Left forelimb (tissue), 1 donor: ENCODE measurements at places on chromosomes 2 and 18.

GRCh38 chr18:79058007-79058406, 11.2 kb upstream of the ATP9B start:
- DNase-seq = no peak

DNA sequence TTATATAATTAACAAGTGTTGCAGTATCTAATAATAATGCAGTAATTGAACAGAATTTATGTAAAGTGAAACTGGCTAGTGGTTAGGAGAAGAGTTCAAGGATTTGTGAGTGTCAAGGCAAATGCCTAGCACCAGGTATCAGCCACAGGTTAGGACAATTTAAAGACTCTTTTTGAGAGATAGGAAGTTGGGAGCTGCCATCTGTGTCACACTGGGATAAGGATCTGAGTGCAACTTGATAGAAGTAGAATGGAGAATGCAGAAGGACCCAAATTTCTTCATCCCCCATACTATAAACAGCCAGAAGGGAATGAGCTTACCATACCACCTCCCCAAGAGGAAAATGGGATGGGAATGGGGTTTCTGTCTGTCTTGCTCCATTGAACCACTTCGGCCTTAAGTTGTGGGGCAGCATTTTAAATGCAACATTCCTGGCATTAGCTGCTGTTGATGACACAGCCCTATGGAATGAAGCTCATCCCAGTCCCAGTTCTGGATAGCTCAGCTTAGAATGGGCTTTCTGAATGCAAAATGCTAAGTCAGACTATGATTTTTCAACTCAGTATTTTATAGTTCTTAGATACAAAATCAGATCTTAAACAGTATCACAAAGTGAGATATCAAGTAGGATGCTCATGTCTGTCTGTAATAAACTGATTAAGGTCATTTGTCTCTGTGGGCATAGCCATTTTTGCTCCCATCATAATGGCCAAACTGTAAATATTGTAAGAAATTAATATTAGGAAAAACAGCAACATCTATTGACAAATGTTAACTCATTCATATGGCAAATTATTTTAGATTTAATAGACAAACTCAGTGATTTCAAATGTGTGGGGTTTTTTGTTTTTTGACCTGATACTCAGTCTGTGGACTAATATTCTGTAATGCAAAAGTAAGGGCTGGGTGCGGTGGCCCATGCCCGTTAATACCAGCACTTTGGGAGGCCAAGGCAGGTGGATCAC, 44.0 kb downstream of the GPR155 start:
- no peak for DNase-seq

GRCh38 chr2:9984217-9984739, 32.8 kb downstream of the GRHL1 start:
- DNase-seq = no peak

GRCh38 chr18:57998461-57998860, 45.6 kb upstream of the NEDD4L start:
- DNase-seq = no peak

DNA sequence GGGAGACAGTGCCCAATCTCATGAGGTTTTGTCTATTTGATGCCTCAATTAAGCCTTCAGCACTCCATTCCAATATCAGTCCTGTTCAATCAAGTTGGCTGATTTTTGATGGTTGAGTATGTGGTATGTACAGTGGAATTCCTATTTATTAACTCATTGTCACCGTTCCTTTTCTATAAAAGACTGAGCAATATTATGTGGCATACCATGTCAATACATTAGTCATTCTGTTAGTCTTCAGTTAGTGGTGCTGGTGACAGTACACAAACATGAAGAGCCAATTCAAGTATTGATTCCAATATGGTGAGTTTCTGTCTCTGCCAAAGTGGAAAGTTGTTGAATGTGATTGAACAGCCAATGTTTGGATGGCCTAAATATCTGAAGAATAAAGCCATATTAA, 1343.9 kb downstream of the SUCLG1 start:
- DNase-seq = no peak

GRCh38 chr2:232332940-232333259, 45.7 kb upstream of the ALPP start:
- no peak for DNase-seq

DNA sequence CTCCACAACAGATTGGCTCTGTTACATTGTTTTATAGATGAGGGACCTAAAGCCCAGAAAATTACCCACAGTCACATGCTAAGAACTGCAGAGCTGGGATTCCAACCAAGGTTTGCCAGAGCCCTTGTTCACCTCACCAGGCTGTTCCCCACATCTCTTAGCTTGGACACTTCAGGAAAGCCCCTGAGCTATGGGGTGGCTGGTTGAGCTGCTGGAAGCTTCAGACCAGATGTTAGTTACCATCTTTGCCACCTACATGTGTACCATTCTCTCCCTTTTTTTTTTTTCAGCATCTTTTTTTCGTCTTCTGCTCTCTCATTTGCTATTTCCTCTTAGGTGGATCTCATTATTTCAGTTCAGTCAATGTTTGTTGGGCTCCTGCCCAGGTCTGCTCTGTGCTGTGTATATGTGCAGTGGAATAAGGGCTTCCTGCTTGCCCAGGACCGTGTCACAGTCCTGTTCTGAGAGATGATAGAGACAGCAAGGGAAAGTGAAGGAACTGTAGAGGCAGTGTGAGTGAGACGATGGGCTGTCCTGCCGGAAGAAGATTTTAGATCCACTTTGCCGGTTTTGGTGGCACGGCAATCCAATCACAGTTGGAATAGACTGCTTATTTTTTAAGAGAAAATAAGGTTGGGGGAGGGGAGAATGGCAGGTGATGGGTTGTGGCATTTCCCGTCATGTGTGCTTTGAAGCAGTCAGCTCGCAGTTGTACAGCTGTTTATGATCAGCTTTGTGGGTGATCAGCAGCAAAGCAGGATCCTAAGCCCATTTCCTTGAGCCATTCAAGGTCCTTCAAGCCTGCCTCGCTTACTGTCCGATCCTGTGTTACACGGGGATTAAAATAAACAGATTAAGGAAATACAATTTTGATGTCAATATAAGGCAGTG, 152.6 kb downstream of the RTN4 start:
- DNase-seq = no peak

DNA sequence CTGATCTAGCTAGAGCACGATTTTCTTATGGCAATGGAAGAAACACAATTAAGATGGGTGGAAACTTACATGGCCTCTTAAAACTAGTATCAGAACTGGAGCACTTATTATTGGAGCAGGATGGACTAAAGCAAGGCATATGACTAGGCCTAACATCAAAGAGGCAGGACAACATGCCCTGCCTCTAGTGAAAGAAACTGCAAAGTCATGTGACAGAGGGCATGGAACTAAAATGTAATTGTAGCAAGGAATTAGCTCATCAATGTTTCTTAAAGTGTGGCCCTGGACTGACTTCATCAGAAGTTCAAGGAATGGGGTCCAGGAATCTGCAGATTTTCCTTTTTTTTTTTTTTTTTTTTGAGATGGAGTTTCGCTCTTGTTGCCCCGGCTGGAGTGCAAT, 5.3 kb upstream of the EIF2AK3 start:
- DNase-seq = no peak

DNA sequence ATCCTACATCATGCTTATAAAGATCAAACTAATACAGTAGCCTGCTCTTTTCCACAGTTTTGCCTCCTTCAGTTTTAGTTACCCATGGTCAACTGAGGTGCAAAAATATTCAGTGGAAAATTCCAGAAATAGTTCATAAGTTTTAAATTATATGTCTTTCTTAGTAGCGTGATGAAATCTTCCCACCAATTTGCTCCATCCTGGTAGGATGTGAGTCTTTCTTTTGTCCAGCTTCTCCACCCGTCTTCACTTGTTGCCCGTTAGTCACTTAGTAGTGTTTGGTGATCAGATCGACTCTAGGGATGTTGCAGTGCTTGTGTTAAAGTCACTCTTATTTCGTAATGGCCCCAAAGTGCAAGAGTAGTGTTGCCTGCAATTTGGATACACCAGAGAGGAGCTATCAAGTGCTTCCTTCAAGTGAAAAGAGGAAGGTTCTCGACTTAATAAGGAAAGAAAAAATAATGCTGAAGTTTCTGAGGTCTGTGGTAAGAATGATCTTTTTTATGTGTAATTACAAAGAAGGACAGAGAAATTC, 57.0 kb downstream of the CEP192 start:
- DNase-seq = no peak

GRCh38 chr2:105494683-105495425, 96.0 kb upstream of the FHL2 start:
- no peak for DNase-seq

DNA sequence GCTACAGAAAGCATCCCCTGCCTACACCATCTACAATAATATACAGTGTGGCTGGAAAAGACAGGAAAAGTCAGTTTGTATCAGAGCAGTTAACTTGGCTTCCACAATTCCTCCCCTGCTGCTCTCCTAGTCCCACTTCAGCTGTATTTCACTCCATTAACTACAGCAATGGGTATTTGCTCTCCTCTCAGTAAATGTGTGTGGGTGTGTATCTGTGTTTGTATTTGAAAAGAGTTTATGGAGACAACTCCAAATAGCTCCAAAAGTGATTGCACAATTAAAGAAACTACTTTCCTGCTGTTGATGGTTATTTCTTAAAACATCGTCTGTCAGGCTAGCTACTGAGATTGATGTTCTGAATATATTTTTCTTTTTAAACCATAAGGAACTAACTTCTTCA, 333.7 kb upstream of the FIGN start:
- DNase-seq = no peak

- no peak for DNase-seq
Measured at GRCh38 chr2:28507796-28508764, 12.2 kb downstream of the PLB1 start.

DNA sequence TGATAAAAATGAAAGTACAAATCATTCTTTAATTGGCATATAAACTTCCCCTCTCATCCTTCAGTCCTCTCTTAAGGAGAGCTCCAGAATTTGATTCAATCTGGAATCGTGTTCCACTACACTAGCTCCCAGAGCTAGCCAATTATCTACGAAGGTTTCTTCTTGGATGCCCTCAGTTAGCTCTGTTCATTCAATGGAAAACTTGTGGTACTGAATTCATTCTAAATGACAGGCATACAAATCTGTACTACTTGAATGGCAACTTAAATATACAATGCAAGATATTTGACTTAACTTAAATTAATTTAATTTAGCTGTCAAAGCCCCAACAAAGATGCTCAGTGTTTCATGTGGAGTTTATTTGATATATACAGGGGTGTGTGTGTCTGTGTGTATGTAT, 1474.2 kb upstream of the CELF4 start:
- no peak for DNase-seq

DNA sequence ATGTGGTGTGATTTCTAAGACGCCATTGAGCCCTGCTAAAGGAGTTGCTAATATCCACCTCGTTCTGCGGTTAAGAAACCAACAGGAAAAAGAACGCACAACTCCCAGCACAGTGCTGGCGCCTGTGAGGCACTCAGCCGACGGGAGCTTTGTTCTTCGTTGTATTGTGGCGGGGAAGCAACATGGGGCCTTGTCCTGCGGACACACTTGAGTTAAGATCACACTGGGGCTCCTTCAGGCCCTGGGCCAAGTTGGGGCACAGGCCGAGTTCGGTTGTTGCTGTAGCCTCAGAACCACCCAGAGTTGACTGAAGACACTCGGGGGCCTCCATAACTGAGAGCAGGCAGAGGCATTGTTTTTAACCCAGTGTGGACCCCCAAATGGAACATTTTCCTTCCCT, 30.6 kb upstream of the CD8A start:
- no peak for DNase-seq

- no peak for DNase-seq
Measured at GRCh38 chr2:160646684-160647444, 153.3 kb upstream of the RBMS1 start.

DNA sequence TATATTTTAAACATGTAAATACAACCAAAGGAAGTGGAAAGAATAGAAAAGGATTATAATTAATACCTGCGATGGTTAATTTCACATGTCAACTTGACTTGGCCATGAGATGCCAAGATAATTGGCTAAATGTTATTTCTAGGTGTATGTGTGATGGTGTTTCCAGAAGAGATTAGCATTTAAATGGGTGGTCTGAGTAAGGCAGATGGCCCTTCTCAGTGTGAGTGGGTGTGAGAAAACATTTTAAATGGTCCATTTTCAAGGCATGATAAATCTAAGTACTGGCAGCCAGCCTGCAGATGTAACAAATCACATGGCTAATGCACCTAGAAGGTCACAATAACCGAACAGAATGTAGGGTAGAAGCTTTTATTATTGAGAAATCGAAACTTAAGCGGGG, 99.6 kb upstream of the CDH7 start:
- no peak for DNase-seq

DNA sequence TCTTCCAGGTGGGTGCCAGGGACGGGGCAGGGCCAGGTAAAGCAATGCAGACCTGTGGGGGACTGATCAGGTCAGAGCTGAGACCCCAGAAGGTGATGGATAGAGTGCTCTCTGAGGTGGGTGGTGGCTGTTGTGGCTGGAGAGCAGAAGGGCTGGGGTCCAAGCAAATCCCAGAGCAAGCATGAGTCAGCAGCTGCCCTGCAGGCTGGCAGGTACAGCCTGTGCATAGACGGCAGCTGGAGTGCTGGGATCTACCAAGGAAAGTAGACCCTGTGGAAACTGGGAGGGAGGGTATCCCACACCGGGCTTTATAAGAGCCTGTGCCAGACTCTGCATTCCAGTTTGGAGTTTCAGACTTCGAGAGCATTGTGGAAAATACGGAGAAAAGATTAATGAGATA, 663 bp downstream of the TRIM54 start:
- DNase-seq = no peak

GRCh38 chr2:117065912-117066311, 748.6 kb upstream of the DDX18 start:
- no peak for DNase-seq

DNA sequence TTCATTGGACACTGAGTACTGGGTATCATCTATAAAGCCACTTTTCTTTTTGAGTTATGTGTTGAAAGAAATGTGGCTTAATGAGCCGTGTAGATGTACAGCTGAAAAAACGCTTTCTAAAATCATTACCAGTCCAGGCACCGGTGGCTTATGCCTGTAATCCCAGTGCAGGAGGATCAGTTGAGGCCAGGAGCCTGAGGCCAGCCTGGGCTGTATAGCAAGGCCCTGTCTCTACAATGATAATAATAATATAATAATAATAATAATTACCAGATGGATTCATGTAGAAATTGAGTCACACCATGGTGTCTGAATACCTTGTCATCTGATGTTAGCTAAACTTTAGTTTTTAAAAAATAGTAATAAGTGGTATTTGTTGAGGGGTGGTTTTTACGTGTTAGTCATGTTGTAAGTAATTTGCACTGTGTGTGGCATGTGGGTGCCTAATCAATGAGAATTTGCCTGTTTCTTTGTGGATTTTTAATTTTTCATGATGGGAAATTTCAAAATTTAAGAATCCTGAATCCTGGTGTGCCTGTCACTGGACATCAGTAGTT, 30.1 kb downstream of the NCK2 start:
- DNase-seq = no peak

GRCh38 chr2:41621563-41621962, 426.3 kb upstream of the PKDCC start:
- DNase-seq = no peak

DNA sequence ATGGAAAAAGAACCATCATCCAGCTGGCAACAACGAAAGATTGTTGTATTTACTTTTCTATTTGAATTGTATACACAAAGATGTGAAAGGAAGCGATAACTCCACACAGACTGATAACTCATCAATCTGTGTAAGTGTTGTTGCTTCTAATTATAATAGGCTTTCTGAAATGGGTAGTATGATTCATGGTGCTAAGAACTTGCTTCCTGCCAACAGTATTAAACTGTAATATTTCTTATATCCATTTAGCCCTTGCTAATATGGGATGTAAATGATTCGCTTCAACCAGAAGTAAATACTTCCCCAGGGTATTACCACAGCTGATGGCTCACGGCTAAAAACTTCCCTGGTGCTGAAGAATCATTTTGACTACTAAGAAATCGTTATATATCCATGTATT, 70.2 kb downstream of the TMEM163 start:
- DNase-seq = no peak

- DNase-seq = no peak
Measured at GRCh38 chr2:86518481-86518880, 44.8 kb downstream of the CHMP3 start.
